LNCaP clone FGC (cell line): ENCODE measurements at places on chromosomes 5 and 9.

DNA sequence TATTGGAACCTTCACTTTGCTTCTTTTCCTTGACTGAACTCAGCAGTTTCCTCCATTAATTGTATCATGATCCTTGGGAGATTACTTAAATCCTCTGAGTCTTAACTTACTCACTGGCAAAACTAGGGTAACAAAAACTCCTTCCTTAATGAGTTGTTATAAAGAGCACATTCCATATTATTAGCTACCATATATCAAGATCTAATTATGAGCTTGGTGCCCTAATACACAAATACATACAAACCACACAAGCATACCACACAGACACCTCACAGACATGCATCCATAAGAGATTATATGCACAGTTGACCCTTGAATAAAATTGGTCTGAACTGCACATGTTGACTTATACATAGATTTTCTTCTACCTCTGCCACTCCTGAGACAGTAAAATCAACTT, 2.5 kb upstream of the SPINK7 start:
- no peak for DNase-seq

DNA sequence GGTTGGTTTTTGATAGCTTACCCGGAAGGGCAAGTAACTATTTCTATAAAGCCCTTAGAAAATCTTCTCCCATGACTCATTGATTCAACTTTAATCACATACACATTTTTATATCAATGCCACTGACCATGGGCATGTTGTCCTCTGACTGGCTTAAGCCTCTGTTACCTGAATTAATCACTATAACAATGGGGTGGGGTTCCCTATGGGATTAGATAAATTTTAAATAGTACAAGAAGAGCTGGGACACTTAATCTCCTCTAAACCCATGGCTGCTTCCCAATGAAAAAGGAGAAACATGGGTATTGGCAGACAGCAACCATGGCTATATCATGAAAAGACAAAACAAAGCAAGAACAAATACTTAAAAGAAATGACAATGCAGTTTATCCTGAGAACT, 636.2 kb downstream of the BRINP1 start:
- DNase-seq: no peak

DNA sequence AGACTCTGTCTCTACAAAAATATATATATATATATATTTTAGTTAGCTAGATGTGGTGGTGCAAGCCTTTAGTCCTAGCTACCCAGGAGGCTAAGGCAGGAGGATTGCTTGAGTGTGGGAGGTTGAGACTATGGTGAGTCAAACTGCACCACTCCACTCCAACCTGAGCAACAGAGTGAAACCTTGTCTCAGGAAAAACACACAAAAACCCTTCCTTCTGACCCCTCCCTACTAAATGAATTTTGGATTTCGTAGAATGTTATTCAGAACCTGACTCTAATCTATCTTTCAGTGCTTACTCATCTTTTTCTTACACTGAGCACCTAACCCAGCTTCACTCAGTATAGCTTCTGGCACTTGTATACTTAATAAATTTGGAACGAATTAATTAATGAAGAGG, 35.2 kb upstream of the IL7R start:
- no peak for DNase-seq

DNA sequence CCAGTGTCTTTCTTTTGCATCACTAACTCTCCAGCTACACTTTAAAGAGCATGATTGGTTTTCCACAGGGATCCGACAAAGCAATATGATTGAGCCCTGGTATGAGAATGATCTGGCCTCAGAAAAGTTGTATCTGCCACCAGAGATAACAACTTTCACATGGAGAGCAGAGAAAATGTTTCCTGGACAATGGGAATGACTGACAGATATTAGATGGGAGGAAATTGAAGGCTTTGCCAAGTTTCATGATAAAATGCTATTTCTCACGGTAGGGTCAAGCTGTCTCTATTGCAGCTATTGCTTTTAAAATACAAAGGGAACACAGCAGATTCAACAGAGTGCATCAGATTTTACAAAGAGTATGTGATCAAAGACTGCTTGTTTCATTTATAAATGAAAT, 56.4 kb upstream of the GLIS3 start:
- no peak for DNase-seq

- DNase-seq: peak; percentile 66
These were observed 34.3 kb upstream of the MACIR start for GRCh38 chr5:103224118-103224893.

GRCh38 chr9:37926737-37927118, 22.8 kb upstream of the SLC25A51 start:
- no peak for DNase-seq

GRCh38 chr9:129317179-129318011, 139.3 kb upstream of the IER5L start:
- DNase-seq: no peak
